ENCODE measurements at places on chromosomes 3 and 15. TPM values are rescaled to one million over a fixed set of nuclear protein-coding genes. Genes with fewer than 3 reads are reported as not detected.
A peak's percentile ranks its signal among the peaks of the same experiment; 100 is the strongest.

DNA sequence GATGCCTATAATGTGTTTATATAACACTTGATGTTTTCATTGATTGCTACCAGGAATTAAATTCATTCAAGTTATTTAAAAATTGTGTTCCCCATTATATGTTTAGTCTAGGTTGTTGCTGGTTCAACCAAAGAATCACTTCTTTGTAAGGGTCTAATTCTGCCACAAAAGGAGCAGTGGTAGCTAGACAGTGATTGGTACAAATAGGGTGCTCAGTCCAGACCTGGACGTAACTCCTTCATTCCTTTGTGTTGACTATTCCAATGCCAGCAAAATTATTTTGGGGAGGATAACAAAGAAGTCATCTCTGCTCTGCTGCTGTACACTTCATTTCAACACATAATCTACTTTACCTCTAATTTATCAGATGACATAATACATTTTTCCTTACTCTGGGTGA is 1.2 kb downstream of the CHMP2B start:
- DNase-seq, result no peak
- H3K27me3 ChIP-seq, result no peaks in the 10 kb centered on the region
- no peak overlapping the region for H3K27ac ChIP-seq
- H3K4me3 ChIP-seq, result peak overlapping the region; percentile 92
- H3K4me1 ChIP-seq, result peaks cover 24% of the 10 kb centered on the region

- no peaks in the 10 kb centered on the region for H3K4me1 ChIP-seq
- no peak overlapping the region for H3K27ac ChIP-seq
- no peak overlapping the region for H3K4me3 ChIP-seq
- no peaks in the 10 kb centered on the region for H3K27me3 ChIP-seq
Observed at GRCh38 chr15:80945605-80946004, 44.0 kb downstream of the MESD start.

- H3K27me3 ChIP-seq, result no peaks in the 10 kb centered on the region
- no peaks in the 10 kb centered on the region for H3K4me1 ChIP-seq
- H3K27ac ChIP-seq, result no peak overlapping the region
Observed at GRCh38 chr15:56339594-56339993, 25.6 kb upstream of the TEX9 start.

GRCh38 chr15:42138411-42138810 is 18.0 kb downstream of the PLA2G4F start:
- no peak overlapping the region for H3K4me3 ChIP-seq
- no peak for DNase-seq
- H3K4me1 ChIP-seq, result no peaks in the 10 kb centered on the region

GRCh38 chr15:69562564-69562963 is 109.9 kb downstream of the RPLP1 start:
- H3K4me3 ChIP-seq, result no peak overlapping the region
- no peak for DNase-seq
- H3K27ac ChIP-seq, result no peak overlapping the region
- peaks cover 6% of the 10 kb centered on the region for H3K4me1 ChIP-seq
- H3K36me3 ChIP-seq, result no peaks in the 10 kb centered on the region

GRCh38 chr3:72660270-72661114 is 187.8 kb downstream of the SHQ1 start:
- H3K27ac ChIP-seq, result no peak overlapping the region
- no peak for DNase-seq
- H3K4me3 ChIP-seq, result no peak overlapping the region
- no peaks in the 10 kb centered on the region for H3K27me3 ChIP-seq
- peaks cover 10% of the 10 kb centered on the region for H3K4me1 ChIP-seq
- H3K36me3 ChIP-seq, result no peaks in the 10 kb centered on the region

GRCh38 chr3:127391436-127392155 is 103.8 kb upstream of the PRR20G start:
- no peak overlapping the region for H3K27ac ChIP-seq
- DNase-seq, result no peak
- no peak overlapping the region for H3K4me3 ChIP-seq
- H3K27me3 ChIP-seq, result no peaks in the 10 kb centered on the region
- no peaks in the 10 kb centered on the region for H3K36me3 ChIP-seq

DNA sequence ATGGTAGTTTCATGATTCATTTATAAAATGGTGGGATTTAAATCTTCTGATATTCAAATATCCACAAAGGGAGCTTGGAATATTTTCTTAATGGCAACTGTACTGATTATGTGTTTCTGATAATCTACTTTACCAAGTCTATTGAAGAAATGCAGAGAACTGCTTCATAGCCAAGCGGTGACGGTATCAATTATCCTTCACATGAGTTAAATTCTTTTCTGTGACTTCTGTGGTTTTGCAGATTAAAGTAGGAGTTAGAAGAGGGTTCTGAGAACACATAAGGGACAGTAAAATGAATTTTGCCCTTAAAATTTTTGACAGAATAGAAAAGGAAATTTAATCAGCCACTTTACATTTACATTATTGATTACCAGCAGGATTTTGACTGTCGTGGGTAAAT is 563.2 kb downstream of the GBE1 start:
- H3K27me3 ChIP-seq, result no peaks in the 10 kb centered on the region
- no peak overlapping the region for H3K27ac ChIP-seq
- H3K36me3 ChIP-seq, result no peaks in the 10 kb centered on the region
- H3K4me3 ChIP-seq, result no peak overlapping the region
- peaks cover 4% of the 10 kb centered on the region for H3K4me1 ChIP-seq
- DNase-seq, result no peak

GRCh38 chr3:150763122-150763840 is at the start of gene SIAH2:
Gene SIAH2 (minus strand): TSS chr3:150763169. CDS start chr3:150762849, 320 bp downstream.
- H3K27me3 ChIP-seq, result no peaks in the 10 kb centered on the region
- H3K4me1 ChIP-seq, result peaks cover 40% of the 10 kb centered on the region
- peak within 1 kb of the TSS; percentile 84 for H3K4me3 ChIP-seq
- H3K36me3 ChIP-seq, result no peaks in the 10 kb centered on the region

- H3K27me3 ChIP-seq, result no peaks in the 10 kb centered on the region
- H3K4me3 ChIP-seq, result no peak overlapping the region
- H3K36me3 ChIP-seq, result no peaks in the 10 kb centered on the region
- H3K4me1 ChIP-seq, result no peaks in the 10 kb centered on the region
Observed at GRCh38 chr3:57393977-57394376, 101.5 kb upstream of the ASB14 start.

DNA sequence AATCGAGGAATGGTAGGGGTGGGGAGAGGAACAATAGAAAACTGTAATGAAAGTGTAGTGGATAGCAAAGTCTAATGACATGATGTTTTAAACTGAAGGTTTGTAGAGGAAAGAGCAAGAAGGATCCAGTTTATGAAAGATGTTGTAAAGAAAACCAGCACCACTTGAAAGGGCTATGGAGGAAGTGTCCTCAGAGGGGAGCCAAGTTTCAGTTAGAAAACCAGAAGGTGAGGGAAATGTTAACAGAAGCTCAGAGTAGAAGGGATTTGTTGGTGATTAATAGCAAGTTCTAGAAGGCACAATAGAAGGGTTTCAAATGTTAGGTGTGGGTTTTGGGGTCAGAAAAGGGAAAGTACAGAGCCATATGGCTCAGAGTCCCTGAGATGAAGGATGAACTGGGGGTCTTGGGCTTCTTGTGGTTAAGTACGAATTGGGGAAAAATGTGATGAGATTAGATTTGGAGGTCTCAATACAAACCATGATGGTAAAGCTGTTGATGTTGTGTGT is 33.8 kb upstream of the LRRC58 start:
- H3K4me1 ChIP-seq, result no peaks in the 10 kb centered on the region
- no peaks in the 10 kb centered on the region for H3K36me3 ChIP-seq
- no peaks in the 10 kb centered on the region for H3K27me3 ChIP-seq
- H3K4me3 ChIP-seq, result no peak overlapping the region

DNA sequence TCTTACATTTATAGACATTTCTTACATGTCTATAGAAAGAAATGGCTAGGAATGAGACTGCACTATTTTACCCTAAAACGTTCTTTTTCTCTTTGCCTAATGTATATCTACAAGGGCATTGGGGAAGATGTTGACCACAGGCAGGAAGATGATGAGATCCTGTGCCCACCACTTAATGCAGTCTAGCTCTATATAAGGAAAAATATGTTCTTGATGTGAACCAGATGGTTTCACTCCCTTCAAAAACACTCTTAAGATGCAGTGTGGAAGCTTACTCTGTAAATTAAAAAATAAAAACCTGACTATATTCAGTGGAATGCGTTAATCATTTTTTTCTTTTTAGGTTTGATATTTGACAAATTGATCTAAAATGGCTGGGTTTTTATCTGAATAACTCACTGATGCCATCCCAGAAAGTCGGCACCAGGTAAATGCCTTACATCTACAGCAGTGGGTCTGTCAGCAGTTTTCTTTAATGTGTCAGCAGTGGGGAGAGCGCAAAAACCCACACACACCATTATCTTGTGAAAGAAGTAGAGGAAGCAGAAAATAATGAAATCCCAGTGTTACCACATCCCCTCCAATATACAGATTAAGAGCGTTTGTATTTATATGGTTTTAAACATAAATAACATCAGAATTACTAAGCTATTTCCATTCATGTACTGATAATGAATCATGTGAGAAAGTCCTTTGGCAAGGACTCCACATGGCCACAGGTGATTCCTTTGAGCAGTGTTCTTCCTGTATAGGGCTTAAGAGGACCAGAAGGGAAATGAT is 10.1 kb downstream of the AGTR1 start:
- no peaks in the 10 kb centered on the region for H3K36me3 ChIP-seq
- no peaks in the 10 kb centered on the region for H3K27me3 ChIP-seq
- no peak overlapping the region for H3K27ac ChIP-seq
- H3K4me1 ChIP-seq, result peaks cover 5% of the 10 kb centered on the region
- no peak overlapping the region for H3K4me3 ChIP-seq

DNA sequence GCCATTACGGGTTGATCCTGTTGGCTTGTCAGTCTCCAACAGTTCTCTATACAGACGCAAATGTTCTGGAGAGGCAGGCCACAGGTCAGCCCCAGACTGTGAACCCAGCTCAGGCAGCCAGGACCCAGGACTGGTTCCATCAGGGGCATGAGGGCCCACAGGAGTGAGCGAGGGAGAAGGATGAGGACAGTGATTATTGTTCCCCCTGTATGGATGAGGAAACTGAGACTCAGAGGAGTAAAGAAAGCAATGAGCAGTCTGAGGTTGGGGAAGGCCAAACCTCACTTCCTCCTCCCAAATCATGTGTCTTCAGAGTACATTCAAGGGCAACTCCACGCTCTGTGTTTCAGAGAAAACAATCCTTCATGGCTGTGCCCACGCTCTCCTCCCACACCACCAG is 121.9 kb downstream of the RPLP1 start:
- H3K4me1 ChIP-seq, result peaks cover 12% of the 10 kb centered on the region
- no peaks in the 10 kb centered on the region for H3K36me3 ChIP-seq
- H3K4me3 ChIP-seq, result no peak overlapping the region
- no peak for DNase-seq
- no peaks in the 10 kb centered on the region for H3K27me3 ChIP-seq

GRCh38 chr3:61743067-61743466 is 181.7 kb downstream of the PTPRG start:
- H3K27me3 ChIP-seq, result no peaks in the 10 kb centered on the region
- no peak overlapping the region for H3K4me3 ChIP-seq
- H3K27ac ChIP-seq, result no peak overlapping the region
- H3K4me1 ChIP-seq, result peaks cover 27% of the 10 kb centered on the region
- no peak for DNase-seq
- H3K36me3 ChIP-seq, result no peaks in the 10 kb centered on the region

DNA sequence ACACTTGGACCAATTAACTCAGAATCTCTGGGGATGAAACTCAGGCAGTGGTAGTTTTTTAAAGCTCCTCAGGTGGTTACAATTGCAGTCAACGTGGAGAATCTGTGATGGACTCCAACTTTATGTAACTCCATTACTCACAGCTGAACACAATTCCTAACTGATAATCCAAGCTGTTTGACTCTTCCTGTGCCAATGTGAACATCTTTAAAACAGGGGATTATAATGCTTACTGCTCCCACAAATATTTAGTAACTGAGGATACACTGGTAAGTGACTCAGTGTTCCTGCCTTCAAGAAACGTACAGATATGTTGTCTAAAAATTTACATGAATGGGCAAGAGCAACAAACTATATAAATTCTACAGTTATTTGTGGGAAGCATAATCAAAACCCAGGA is 85.6 kb downstream of the OSBPL10 start:
- H3K36me3 ChIP-seq, result no peaks in the 10 kb centered on the region
- no peak overlapping the region for H3K4me3 ChIP-seq
- no peaks in the 10 kb centered on the region for H3K27me3 ChIP-seq
- no peak overlapping the region for H3K27ac ChIP-seq

DNA sequence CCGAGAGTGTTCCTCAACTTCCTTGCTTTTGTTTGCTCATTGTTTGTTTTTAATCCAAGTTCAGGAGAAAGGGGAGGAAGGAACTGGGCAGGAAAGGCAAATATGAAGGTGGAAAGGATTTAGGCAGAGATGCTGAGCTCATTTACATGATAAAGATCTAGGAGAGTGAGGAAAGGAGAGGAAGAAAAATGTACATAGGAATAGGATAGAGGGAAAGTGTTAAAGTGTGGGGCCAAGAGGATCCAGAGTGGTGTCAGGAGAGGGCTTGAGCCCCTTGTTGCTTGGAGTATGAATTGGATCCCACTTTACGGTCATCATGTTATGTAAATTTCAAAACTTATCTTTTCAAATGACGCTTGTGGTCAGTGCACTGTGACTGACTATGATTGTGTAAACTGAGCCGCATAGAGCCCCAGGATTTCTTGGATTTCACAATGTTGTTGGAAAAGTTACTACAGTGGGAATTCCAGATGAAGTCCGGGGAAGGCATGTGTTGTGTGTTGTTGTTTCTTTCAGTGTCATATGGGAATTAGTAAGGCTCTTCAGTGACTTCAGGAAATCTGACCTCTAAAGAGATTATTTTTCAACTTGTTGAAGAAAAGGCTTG is 15.0 kb upstream of the PLD1 start:
- no peak overlapping the region for H3K27ac ChIP-seq
- no peak overlapping the region for H3K4me3 ChIP-seq
- H3K36me3 ChIP-seq, result no peaks in the 10 kb centered on the region
- H3K27me3 ChIP-seq, result no peaks in the 10 kb centered on the region
- DNase-seq, result no peak

DNA sequence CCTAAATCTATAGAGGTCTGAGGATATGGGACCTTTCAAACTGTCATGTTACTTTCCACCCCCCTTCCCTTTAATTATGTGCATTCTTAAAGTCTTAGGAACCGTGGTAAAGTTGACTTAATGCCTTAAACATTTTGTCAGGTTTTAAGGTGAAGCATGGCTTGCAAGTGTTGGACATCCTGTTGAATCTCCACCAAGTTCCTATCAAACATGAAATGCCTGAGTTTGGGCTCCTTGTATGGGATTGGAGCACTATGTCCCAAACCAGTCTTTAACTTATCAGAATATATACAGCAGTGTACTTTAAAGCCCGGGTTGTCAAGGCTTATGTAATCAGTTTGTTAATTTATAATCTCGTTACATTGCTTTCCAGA is 1.1 kb downstream of the SNRK start:
- H3K36me3 ChIP-seq, result no peaks in the 10 kb centered on the region
- H3K4me1 ChIP-seq, result peaks cover 30% of the 10 kb centered on the region
- no peaks in the 10 kb centered on the region for H3K27me3 ChIP-seq
- no peak overlapping the region for H3K27ac ChIP-seq
- H3K4me3 ChIP-seq, result peak overlapping the region; percentile 87
- DNase-seq, result no peak

GRCh38 chr3:42149532-42149931 is 58.4 kb downstream of the TRAK1 start:
- H3K4me3 ChIP-seq, result no peak overlapping the region
- H3K27me3 ChIP-seq, result no peaks in the 10 kb centered on the region
- no peak overlapping the region for H3K27ac ChIP-seq
- no peaks in the 10 kb centered on the region for H3K36me3 ChIP-seq
- no peak for DNase-seq

COL7A1 gene
- 26.7 TPM for total RNA-seq

GOLGA6B gene
- total RNA-seq, result not detected

MESP2 gene
- not detected for total RNA-seq

ROPN1B gene
- total RNA-seq, result not detected

CYP1A2 gene
- not detected for total RNA-seq

CSTA gene
- 12.3 TPM for total RNA-seq

CLDN16 gene
- not detected for total RNA-seq

CDCP1 gene
- total RNA-seq, result 7.3 TPM

PATL2 gene
- total RNA-seq, result 1.1 TPM

UBA3 gene
- total RNA-seq, result 36.1 TPM

SLC22A13 gene
- total RNA-seq, result 2.2 TPM

GP5 gene
- total RNA-seq, result 0.14 TPM

SGO1 gene
- 0.14 TPM for total RNA-seq

CPLX3 gene
- not detected for total RNA-seq

THRB gene
- 40.3 TPM for total RNA-seq

Data from thoracic aorta (tissue), 2 donors.